Esophagus squamous epithelium (tissue), 5 donors: ENCODE measurements at places on chromosomes 16 and 17. TPM values are rescaled to one million over a fixed set of nuclear protein-coding genes. Genes with fewer than 3 reads are reported as not detected.

Gene NPIPA5
- 1.8 TPM for total RNA-seq

Gene PRAC2
- total RNA-seq: not detected

Gene WWP2
- total RNA-seq: 23.4 TPM

Gene PHF12
- 22.7 TPM for total RNA-seq

Gene CLEC3A
- total RNA-seq: not detected

Gene CNTNAP4
- total RNA-seq: not detected

Gene GRIN2A
- 0.30 TPM for total RNA-seq

Gene ATP2C2
- total RNA-seq: 2.8 TPM

Gene MRPS34
- 89.5 TPM for total RNA-seq

Gene MARVELD3
- total RNA-seq: 6.5 TPM

Gene GAN
- total RNA-seq: 21.6 TPM

Gene MYLK3
- not detected for total RNA-seq

Gene DCAF7
- total RNA-seq: 26.5 TPM

Gene NFAT5
- total RNA-seq: 20.1 TPM

Gene CD300LF
- 1.1 TPM for total RNA-seq

Gene CES1
- total RNA-seq: 11.1 TPM

Gene MPP2
- total RNA-seq: 0.61 TPM

Gene TPSB2
- total RNA-seq: 537 TPM

Gene MILR1
- total RNA-seq: 8.1 TPM

Gene EFNB3
- total RNA-seq: 0.70 TPM

Gene TP53TG3
- not detected for total RNA-seq

Gene CACNG3
- not detected for total RNA-seq
